ENCODE measurements at places on chromosomes 7 and 10.
A peak's percentile ranks its signal among the peaks of the same experiment; 100 is the strongest.

GRCh38 chr7:41130086-41130485 is 572.8 kb downstream of the INHBA start:
- no peak for DNase-seq

DNA sequence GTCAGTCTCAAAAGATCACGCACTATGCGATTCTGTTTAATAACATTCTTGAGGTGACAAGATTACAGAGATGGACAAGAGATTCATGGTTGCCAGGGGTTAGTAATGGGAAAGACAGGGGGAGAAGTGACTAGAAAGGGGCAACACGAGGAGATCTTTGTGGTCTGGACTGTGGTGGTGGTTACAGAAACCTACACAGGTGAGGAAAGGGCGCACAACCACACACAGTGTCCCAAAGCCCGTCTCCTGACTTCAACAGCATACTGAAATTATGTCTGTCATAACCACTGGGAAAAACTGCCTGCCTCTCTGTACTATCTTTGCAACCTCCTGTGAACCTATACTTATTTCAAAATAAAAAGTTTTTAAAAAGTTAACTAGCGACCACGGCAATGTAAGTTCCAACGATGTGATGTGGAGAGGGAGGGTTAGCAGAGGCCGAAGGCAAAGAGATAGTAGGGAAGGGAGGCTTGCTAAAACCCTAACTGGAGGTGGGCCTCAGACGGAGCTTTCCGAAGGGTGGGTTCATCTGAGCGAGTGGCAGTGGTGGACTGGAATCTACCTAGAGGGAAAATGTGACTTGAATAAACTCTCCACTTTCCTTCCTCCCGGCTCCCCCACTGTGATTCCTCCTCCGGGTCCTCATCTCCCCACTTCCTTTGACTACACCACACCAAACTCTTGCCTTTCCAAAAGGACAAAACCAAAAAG is 43.7 kb downstream of the GNA12 start:
- DNase-seq = no peak

DNA sequence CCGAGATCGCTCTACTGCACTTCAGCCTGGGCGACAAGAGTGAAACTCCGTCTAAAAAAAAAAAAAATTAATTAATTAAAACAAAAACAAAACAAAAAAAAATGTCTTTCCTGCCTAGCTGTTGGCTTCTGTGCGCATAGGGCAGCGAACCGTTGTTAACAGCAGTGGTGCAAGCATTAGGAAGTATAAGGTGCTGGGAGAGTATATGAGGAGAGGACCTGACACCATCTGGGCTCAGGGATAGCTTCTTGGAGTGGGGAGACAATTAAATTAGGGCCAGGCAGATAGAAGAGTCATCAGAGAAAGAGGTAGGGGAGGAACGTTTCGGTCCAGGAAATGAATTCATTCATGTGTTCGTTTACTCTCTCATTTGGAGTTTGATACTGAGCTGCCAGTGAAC is 46.2 kb upstream of the EZH2 start:
- no peak for DNase-seq

DNA sequence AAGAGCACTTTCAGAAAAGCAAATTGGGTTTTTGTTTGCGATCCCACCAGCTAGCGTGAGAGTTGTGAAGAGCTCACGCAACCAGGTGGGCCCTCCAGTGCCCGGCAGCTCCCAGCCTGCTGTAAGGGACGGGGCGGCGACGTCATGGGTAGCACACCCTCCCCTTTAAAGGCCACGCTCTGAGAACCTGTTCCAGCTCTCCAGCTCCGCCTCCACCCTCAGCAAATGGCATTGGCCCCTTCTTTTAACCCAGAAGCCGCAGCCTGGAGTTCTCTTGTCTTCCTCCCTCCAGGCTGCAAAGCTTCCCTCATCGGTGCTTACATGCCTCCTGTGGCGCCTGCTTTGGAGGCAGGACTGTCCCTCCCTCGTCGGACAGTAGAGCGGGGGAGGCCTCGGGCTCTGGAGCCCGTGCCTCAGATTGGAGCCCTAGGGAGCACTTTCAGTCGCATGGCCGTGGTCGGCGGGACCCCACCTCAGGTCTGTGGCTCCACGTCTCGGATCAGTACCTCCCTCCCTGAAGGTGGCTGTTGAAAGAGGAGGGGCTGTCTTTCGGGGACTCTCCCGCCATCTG is 32.9 kb downstream of the WIPI2 start:
- DNase-seq = no peak

DNA sequence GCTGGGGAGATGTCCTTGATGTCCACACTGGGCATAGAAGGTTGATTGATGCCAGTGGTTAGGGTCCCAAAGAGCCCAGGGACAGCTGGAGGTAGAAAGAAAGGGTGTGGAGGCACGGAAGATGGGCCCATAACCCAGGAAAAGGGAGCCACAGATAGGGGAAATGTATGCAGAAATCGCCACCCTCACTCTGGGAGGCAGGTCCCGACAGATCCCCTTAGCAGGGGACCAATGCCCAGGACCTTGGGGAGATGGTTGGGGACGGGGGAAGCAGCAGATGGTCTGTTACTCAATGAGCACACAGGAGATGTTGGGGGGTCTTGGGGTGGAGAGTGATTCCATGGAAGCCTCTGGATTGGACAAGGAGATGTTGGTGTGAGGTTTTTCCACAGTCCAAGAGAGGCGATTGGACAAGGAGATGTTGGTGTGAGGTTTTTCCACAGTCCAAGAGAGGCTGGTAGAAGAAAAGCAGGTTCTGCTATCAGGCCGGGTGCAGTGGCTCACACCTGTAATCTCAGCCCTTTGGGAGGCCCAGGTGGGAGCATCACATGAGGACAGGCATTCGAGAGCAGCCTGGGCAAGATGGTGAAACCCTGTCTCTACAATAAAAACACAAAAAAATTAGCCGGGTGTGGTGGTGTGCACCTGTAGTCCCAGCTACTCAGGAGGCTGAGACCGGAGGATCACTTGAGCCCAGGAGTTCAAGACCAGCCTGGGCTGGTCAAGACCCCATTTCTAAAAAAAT is 7.0 kb upstream of the PPP1R35 start:
- DNase-seq = no peak

DNA sequence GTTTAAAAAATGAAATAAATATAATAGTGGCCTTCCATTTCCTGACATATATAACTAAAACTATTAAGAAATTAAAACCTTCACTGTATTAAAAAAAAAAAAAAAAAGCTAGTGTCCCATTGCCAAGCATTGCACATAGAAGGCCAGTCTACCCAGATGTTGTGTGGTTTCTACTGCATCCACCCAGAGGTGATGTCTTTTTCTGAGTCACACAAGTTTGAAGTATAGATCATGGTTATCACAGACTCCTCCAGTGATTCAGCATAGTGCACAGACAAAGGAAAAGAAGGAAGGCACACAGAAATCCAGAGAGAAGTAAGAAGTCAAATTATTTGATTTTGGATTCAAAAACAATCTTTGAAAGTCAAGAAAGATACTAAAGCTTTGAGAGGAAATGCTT is 429.0 kb downstream of the ETV1 start:
- DNase-seq = peak; percentile 58

DNA sequence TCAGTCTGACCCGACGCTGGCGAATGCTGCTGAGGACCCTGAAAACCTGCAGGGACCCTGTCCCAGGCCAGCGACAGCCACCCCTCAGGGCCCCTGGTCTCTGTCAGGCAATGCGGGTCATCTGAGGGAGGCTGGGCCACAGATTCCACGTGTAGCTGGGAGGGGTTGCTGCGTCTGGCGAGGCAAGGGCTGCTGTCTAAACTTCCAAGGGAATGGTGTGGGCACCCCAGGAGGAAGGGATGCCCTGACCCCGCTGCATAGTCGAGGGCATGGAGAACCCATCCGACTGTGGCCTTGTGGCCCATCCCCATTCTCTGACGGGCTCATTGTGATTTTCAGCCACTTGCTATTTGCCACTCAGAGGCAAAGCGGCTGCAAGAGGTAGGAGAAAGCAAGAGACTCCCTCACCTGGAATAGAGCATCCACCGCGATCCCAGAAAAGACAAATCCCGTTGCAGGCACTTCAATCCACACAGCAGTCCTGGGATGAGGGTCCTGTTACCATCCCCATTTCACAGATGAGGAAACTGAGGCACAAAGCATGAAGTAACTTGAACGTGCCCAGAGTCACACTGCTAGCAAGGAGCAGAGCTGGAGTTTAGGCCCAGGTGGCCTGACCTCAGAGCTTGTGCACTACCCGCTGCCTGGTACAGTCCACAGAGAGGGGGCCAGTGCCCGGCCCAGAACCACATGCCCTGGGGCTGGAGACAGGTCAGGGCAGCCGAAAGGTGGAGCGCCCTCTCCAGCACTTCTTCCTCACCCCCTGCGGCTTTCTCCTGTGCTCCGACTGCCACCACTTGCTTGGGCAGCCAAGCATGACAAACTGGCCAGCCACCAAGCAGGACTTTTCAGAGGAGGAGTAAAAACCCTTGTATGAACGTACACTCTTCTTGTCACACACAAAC is 163.8 kb upstream of the KLF14 start:
- no peak for DNase-seq

GRCh38 chr10:65566906-65567305 is 1358.9 kb upstream of the LRRTM3 start:
- DNase-seq = no peak

DNA sequence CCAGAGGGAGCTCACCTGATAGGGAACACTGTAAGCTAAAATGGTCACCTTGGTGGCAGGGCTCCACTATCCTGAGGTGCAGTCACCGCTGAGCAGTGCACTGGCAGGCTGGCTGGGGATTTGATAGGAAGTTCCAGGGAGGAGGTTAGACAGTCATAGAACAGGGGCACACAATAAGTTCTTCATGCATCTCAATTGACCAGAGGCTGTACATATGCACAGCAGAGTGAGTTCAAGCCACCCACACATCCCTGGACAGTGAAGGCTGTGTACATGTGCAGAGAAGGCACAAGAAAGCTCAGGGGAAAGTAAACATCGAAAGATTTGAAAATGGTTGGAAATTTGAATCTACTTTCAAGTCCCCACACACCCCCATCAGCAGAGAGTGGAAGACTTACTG is 13.9 kb downstream of the PRTFDC1 start:
- no peak for DNase-seq

- DNase-seq = peak; percentile 69
Observed at GRCh38 chr7:131602994-131603372, 46.6 kb upstream of the PODXL start.

DNA sequence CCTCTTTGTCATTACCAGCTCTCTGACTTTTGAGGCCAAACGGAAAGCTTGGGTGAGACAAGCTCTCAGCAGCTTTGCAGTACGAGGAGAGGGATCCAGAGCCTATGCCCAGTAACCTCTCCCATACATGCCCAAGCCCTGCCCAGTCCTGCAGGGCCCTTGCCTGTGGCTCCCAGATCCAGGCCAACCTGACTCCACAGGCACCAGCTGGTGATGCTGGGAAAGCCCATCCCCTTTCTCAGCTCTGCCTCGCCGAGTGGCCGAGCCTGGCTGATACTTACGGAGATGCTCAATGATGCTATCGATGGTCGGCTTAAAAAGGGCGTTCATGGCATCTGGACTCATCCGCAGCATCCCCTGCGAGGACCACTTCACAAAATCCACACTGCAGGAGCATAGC is 55.4 kb downstream of the PNLIPRP2 start:
- DNase-seq = no peak

DNA sequence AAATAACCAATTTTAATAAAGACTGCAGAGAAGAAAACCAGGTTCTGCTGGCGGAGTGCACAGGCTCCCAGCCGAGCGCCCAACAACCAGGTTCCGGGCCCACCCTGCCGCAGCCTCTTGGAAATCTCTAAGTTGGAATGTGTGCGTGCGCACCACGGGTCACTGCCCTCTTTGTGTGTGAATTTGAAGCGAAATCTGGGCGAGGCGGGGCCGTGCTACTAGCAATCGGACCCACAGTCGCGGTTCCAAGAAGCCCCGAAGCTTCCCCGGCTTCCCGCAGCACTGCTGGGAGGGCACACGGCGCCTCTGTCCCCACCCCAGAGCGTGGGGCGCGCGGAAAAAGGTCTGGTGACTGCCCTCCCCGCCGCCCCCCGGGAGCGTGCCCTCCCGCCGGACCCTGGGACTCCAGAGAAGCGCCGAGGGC is 666 bp upstream of the MAP3K8 start:
- DNase-seq = peak; percentile 75

DNA sequence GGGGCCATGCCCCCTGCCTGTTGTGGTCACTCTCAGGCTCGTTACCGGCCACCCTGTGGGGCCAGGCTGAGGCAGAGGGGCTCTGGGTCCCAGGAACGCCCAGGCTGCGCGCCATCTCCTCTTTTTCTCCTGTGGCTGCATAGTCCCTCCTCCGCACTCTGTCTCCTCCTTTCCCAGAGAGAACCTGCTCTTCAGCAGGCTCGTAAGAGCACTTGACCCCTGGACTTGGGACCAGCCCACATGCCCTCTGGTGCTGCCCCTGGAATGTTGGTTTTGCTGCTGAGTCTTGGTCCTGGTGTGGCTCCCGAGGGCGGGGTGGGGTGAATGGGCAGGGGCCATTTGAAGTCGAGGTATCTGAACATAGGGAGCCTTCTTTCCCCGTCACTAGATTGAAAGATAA is 6.6 kb upstream of the BHLHA15 start:
- no peak for DNase-seq

GRCh38 chr10:88851706-88852105 is at the start of gene ANKRD22:
TSS of gene ANKRD22 (minus strand) at chr10:88851844. CDS start at chr10:88851607, 237 bp downstream.
- DNase-seq = peak; percentile 76

DNA sequence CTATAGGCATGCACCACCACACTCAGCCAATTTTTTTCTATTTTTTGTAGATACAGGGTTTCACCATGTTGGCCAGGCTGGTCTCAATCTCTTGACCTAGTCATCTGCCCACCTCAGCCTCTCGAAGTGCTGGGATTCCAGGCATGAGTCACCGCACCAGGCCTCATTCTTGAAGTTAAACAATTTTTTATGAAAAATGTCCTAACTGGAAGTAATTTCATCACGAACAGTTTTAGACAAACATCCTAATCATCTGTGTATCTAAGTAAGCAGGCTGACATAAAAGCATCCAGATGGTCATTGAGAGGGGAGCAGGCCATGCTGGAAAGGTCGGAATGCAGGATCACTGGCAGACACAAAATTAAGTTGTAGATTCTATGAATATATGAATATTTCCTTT is 269.1 kb downstream of the ZMYND11 start:
- peak; percentile 97 for DNase-seq

GRCh38 chr10:6478722-6479121 is 101.4 kb downstream of the PRKCQ start:
- no peak for DNase-seq

- peak; percentile 51 for DNase-seq
Observed at GRCh38 chr7:151114151-151115090, 28.1 kb downstream of the AGAP3 start.

DNA sequence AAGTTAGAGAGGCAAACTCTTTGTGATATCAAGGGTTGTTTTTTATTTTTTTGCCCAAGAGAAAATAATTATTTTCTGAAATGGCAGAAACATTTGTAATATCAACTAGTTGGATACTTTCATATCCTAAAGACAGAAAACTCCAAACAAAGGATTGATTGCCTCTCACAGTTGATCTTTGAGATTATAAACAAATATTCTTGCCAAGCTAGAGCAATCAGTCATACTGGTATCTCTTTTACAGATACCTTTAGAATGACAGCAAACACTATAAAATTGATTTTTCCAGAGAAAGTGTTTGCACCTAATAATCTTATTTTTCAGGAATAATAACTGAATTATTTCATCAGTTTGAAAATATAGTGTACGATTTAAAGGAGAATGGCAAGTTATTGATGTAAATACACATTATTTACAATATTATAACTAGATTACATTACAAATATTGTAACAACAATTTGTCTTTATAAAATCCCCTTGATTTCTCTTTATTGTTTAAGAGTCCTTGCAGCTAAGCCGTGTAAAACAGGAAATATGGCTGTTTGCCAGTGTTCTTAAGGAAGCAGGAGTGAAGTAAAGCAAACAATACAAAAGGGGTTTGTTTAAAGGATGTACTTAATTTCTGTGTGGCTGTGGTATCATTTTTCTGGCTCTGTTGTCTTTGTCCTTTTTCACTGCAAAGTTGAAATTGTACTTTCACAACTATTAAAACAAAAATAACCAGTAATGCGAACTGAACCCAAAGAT is 58.4 kb downstream of the MAPK8 start:
- DNase-seq = peak; percentile 70

All from amniotic epithelial cell (primary cell).